Uterus (tissue), 4 donors: ENCODE measurements at places on chromosomes 3 and 15.

DNA sequence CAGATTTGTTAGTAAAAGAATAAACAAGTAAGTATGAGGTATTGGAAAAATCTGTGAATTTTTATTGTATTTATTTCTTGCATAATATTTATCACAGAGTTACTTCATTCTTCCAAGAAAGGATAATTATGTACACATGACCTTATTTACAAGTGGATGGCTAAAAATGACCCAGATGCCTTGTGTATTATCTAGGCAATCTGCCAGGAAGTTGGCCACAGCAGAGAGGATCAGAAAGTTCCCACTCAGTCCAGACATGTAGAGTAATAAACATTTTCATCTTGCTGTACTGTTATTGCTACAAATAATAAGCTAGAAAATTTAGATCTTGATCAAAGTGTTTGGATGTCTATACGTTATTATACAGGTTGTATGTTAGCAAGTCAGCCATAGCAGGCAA, 317.1 kb downstream of the EPHA6 start:
- no peak for DNase-seq

- peak; percentile 78 for DNase-seq
Measured at GRCh38 chr3:50347187-50347813, 1.8 kb upstream of the ZMYND10 start.

DNA sequence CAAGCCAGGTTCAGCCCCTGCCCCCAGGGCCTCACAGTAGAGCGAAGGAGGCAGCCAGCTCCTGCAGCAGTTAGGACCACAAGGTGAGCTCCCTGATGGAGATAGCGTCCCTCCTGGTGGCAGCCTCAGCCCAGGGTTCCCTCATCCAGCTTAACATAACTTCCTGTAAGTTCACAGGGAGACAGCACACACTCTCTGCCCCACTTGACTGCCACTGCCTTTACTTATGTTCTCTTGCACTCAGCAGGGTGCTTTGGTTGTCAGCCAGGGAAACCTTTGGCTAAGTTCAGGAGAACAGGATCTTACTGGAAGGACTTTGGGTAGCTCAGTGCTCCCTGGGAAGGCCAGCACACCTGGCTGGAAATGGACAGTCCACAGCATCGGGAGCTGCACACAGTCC, 10.9 kb downstream of the KBTBD13 start:
- no peak for DNase-seq

- no peak for DNase-seq
Measured at GRCh38 chr15:62118520-62119226, 46.4 kb downstream of the C2CD4B start.

GRCh38 chr3:52029053-52029452, 27.3 kb downstream of the DUSP7 start:
- no peak for DNase-seq

- no peak for DNase-seq
Measured at GRCh38 chr3:184783319-184783718, 28.6 kb upstream of the VPS8 start.

GRCh38 chr3:157240408-157240807, 80.5 kb upstream of the CCNL1 start:
- DNase-seq: no peak

DNA sequence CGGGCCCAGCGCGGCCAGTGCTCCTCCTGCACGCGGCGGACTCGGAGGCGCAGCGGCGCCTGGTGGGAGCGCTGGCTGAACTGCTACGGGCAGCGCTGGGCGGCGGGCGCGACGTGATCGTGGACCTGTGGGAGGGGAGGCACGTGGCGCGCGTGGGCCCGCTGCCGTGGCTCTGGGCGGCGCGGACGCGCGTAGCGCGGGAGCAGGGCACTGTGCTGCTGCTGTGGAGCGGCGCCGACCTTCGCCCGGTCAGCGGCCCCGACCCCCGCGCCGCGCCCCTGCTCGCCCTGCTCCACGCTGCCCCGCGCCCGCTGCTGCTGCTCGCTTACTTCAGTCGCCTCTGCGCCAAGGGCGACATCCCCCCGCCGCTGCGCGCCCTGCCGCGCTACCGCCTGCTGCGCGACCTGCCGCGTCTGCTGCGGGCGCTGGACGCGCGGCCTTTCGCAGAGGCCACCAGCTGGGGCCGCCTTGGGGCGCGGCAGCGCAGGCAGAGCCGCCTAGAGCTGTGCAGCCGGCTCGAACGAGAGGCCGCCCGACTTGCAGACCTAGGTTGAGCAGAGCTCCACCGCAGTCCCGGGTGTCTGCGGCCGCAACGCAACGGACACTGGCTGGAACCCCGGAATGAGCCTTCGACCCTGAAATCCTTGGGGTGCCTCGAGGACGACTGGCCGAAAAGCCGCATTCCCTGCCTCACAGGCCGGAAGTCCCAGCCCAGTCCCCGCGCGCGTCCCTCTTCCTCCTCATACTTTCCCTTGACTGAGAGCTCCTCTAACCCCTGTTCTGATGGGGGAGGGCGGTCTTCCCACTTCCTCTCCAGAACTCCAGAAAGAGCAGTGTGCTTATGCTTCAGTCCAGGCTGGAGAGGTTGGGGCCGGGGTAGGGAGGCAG, 1.4 kb upstream of the IL17RC start:
- DNase-seq: peak; percentile 78

GRCh38 chr3:172808969-172809546, 58.5 kb downstream of the ECT2 start:
- DNase-seq: no peak

GRCh38 chr15:48510976-48511375, 134.5 kb downstream of the FBN1 start:
- no peak for DNase-seq

DNA sequence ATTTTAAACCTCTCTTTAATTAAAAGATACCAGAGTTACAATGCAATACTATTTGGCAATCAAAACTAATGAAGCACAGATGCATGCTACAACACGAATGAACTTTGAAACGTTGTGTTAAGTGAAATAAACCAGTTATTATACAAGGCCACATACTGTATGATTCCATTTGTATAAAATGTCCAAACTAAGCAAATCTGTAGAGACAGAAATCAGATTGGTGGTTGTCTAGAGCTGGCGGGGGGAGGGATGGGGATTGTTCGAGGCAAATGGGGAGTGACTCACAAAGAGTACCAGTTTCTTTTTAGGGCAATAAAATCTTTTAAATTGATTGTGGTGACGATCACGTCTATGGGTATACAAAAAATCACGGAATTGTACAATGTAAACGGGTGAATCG, 677.0 kb downstream of the NTRK3 start:
- no peak for DNase-seq

- DNase-seq: no peak
Measured at GRCh38 chr3:132900481-132900880, 137.7 kb upstream of the TMEM108 start.

DNA sequence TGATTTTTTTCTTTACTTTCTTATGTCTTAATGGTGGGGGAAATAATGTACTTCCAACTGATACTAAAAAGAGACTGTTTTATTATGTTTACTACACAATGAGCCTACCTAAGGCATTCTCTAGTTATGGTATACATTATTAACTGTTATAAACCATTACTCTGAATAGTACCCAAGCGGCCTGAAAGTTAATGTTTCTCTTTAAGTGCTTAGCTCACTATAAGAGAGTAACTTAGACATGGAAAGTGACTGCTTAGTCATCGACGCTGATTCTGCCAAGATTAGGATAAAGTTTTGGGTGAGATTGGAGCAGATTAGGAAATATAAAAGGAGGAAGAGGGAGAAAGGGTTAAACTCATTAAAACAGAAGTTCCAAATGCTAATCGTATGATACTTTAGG, 365.0 kb downstream of the NLGN1 start:
- no peak for DNase-seq

- no peak for DNase-seq
Measured at GRCh38 chr3:114437897-114438296, 144.1 kb downstream of the TIGIT start.

GRCh38 chr3:42661593-42662022, 8.1 kb downstream of the ZBTB47 start:
- DNase-seq: no peak

GRCh38 chr15:89125088-89125826, 37.0 kb downstream of the ABHD2 start:
- DNase-seq: no peak

GRCh38 chr3:123070510-123070909, 3.7 kb downstream of the PDIA5 start:
- DNase-seq: no peak

DNA sequence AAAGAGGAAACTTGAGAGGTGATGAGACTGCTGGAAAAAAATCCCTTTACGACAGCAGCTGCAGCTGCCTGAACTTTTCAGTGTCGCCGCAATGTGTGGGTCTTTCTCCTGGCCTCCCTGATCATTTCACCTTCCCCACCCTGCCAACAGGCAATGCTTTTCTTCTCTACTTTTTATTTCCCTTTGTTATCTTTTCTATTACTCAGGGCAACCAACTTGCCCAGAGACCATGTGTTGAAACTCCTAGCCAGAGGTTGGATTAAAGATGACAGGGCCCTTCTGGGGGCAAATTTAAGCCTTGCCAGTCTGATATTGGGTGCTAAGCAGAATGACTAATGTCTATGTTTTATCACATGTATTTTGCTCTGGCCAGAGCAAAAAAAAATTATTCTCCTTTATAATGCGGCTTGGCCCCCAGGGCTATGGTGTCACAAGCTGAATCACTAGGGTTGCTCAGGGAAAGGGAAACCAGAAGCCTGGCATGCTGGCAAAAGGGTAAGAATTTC, 51.5 kb upstream of the CFAP20DC start:
- no peak for DNase-seq

DNA sequence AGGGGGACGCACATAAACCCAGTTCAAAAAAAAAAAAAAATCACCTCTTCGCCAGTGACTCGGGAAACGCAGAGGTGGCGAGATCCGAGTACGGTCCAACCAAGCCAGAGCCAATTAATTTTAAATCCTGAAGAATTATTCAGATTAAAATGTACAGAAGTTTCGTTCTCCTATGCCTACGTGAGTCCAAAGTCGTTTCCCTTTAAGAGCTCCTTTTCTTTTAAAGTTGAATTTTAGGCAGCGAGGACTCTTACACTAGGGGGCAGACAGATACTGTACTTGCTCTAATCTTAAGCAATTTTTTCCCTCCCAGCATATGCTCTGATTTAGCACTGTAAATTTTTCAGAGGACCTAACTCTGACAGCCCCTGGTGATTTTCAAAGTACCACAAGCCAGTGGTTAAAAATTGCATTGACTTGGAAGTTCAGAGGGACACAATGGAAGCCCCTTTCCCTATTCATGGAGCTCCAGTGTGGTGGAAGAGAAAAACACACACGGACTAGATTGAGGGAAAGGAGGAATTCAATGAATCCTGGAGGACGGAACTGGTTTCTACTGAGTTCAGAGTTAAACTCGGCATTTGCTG, 3.3 kb upstream of the NR2F2 start:
- DNase-seq: peak; percentile 22

DNA sequence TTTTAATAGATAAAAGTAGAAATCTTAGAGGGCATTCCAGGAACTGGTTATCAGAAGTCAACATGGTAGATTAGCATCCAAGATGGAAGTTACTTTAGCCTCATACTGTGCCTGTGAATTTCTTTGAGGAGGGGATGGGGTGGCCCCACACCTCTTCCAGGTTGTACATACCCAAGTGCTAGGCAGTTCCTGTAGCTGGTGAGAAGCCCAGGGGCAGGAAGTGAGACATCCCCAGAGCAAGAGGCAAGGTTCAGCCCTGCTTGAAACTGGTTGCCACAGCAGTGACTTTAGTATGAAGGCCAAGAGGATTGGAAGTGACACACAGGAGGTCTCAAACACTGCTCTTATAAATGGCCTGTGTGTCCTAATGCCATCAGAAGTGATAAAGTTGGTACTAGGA, 11.9 kb downstream of the GTPBP8 start:
- DNase-seq: no peak

DNA sequence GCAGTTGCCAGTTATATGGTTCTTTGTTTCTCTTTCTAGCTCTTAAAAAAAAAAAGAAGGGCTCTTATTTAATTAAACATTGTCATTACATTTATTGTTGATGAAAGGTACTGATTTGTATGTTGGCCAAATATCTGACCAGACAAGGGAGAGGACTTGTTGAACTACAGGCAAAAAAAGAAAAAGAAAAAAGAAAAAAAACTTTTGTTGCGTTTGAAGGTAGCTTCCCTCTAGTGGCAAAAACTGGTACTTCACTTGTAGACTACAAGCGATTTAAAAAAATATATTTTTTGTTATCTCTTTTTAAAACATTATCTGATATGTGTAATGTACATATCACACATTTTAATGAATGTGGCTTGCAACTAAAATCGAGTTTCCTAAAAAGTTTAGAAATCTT, 280.6 kb downstream of the ROBO2 start:
- no peak for DNase-seq

DNA sequence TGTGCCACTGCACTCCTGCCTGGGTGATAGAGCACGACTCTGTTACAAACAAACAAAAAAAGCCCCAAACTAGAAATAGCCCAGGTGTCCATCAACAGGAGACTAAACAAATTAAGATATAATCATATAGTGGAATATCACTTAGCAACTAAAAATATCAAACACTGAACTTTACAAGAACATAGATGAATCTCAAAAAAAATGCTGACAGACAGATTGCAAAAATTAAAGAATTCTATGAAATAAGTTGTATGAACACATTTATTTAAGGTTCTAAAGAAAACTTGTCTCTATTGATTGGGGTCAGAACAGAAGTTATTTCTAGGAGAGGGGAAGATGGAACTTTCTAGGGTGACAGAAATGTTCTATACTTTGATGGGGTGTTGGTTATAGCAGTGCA, 268.2 kb downstream of the CTNNB1 start:
- no peak for DNase-seq

DNA sequence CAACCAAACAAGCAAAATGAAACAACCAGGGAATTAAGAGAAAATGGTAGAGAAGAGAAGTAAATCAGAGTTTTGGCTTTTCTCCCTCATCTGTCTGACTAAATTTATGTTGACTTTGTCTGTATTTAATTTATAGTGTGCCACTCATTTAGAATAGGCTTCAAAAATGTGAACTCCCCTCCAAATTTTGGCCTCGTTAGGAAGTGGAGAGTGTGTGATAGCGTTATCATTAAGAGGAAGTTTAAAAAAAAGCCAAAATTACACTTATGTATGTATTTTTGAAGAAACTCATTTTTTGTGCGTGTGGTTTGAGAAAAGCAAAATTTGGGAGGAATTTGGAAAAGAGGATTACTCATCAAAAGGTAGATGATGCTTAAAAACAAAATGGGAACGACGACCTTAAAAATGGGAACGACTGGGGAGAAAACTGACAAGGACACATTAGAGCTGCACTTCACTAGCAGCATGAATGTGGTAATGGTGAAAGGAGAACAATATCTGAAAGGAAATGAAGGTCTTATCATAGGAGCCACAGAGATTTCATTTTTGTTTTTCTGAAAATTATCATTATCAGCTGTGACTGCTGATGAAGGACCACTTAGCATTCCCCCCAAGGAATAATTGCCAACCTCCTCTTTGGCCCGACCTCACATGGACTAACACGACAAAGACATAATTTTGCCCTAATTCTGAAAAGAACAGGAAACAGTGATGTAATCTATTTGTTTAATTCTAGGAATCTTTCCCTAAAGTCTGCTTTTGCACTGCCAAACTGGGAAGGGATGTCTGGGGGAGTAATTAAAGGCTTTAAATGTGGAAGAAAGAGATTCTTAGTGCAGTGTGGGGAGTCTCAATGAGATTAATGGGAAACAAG, 163.2 kb upstream of the P2RY1 start:
- no peak for DNase-seq
